CD4-positive, alpha-beta memory T cell (primary cell): ENCODE measurements at places on chromosomes 2 and 18. TPM values are rescaled to one million over a fixed set of nuclear protein-coding genes. Genes with fewer than 3 reads are reported as not detected.

DNA sequence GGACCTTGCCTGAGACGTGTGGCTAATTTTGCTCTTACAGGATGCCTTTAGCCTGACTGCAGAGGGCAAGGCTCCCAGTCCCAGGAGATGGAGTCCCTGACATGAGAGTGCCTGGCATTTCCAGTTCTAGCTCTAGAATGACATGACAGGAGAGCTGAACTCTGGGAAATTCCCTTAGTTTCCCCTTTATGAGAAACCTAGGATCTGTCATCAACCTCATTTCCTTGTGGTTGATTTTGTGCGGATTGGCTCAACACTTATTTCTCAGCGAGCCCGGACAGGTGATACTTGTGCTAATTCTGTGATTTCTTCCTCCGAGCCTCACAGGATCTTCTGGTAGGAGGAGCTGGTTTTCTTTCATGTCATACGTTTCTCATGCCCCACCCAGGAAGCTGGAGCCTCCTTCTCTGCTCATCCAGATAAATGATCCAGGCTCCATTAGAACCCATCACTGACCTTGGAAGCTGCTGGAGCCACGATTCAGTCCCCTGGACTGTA lies at the start of gene IL36G:
Gene IL36G (plus strand): TSS at position 448 of the 498 bp plus-strand sequence. CDS start 633 bp downstream, outside the sequence.
- no peak within 1 kb of the TSS for H3K27ac ChIP-seq
- no peak for DNase-seq
- no peaks in the 10 kb centered on the region for H3K27me3 ChIP-seq
- no peaks in the 10 kb centered on the region for H3K36me3 ChIP-seq
- no peak within 1 kb of the TSS for H3K4me3 ChIP-seq
- H3K4me1 ChIP-seq = peaks cover 11% of the 10 kb centered on the region

MARS2 gene
- 12.1 TPM for total RNA-seq

- no peak overlapping the region for H3K27ac ChIP-seq
- H3K27me3 ChIP-seq = no peaks in the 10 kb centered on the region
- H3K4me3 ChIP-seq = no peak overlapping the region
These were observed 1119.8 kb downstream of the TSN start for GRCh38 chr2:122875091-122875865.

DNA sequence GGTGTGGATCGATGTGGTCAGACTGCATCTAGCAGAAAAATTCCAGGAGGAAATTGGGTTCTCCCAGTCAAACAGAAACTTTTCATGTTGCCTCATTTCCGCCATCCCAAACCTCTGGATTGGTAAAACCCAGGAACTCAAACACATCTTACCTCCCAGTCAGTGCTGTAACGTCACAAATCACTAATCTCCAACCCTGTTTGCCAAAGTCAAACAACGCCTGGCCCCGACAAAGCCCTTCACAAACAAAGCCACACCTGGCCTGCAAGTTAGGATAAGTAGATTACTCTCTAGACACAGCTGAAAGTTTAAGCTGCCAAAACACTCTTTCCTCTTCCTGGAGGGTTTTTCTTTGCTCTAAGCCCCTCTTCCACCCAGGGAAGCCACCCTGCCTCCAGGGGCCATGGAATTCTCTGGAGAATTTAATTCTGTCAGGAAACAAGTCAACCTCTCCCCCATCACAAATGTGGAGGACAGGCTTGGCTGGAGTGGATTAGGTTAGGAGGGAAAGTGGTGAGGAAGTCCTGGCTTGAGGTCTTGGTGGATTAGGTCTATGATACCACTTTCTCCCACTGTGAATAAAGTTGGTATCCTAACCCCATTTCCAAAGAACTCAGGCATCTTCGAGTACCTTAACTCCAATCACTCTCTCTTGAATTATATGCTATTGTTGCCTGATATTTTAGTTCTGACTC lies 86.7 kb downstream of the LYPD6B start:
- H3K27ac ChIP-seq = no peak overlapping the region
- H3K36me3 ChIP-seq = no peaks in the 10 kb centered on the region
- no peak overlapping the region for H3K4me3 ChIP-seq

CTNNA2 gene
- total RNA-seq = not detected

DNA sequence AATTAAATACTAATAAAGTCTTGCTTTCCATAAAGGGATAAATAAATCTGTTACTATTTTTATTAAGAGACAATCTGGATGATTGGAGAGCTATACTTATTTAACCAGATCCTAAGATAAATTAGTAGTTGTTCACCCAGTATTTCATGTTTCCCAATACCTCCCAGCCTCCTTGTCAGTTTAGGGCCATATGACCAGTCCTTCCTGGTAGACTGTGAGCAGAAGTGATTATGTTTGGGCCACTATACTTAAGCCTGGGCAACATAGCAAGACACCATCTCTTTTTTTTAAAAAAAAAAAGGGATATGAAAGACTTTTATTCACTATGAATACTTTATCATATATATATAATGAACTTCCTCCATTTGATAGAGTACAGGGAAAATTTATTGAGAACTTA lies 48.8 kb upstream of the PPM1B start:
- DNase-seq = no peak
- no peaks in the 10 kb centered on the region for H3K36me3 ChIP-seq
- H3K27me3 ChIP-seq = no peaks in the 10 kb centered on the region

- no peaks in the 10 kb centered on the region for H3K27me3 ChIP-seq
- H3K27ac ChIP-seq = no peak overlapping the region
- no peak overlapping the region for H3K4me3 ChIP-seq
- no peaks in the 10 kb centered on the region for H3K36me3 ChIP-seq
- H3K4me1 ChIP-seq = no peaks in the 10 kb centered on the region
- DNase-seq = no peak
These were observed 47.3 kb downstream of the PKP4 start for GRCh38 chr2:158504088-158504487.

GRCh38 chr2:134401081-134401497 lies 147.2 kb downstream of the MGAT5 start:
- H3K36me3 ChIP-seq = peaks cover 8% of the 10 kb centered on the region
- no peak overlapping the region for H3K27ac ChIP-seq
- H3K4me1 ChIP-seq = no peaks in the 10 kb centered on the region
- no peak overlapping the region for H3K4me3 ChIP-seq
- no peaks in the 10 kb centered on the region for H3K27me3 ChIP-seq

DNA sequence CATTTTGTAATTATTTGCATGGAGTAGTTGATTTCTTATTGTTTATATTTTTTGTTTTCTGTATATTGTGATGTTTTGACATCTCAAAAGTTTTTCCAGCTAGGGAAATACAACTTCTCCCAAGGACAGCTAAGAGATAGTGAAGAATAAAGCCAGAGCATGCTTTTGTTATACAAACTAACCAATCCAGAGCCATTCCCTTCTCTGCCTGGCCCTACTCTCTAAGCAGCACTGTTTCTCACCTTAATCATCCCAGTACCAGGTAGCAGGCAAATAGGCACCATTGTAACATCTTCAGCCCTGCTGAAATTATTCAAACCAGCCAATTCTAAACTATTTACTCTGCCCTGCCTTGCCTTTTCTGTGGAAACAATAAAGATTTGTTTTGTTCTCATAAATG lies 1063.4 kb upstream of the CHAC2 start:
- H3K27ac ChIP-seq = no peak overlapping the region
- H3K27me3 ChIP-seq = no peaks in the 10 kb centered on the region
- no peaks in the 10 kb centered on the region for H3K4me1 ChIP-seq
- no peak for DNase-seq
- H3K36me3 ChIP-seq = no peaks in the 10 kb centered on the region
- H3K4me3 ChIP-seq = no peak overlapping the region

DNA sequence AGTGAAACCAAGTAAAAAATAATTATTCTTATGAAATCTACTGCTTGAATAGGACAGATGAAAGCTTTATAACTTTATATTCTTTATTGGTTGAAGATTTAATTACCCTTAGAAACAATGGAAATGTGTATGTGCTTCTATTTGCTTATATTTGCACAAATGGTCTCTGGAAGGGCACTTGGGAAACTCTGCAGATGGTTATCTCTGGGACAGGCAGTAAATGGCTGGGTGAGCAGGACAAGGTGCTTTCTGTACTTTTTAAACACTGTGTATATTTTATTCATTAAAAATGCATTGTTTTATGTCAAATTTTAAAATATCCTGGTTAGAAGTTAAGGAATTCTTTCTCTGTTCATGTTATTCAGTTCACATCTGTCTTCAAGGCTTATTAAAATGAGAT lies 131.1 kb downstream of the LRRTM4 start:
- no peak overlapping the region for H3K4me3 ChIP-seq
- H3K36me3 ChIP-seq = no peaks in the 10 kb centered on the region
- no peak for DNase-seq
- H3K4me1 ChIP-seq = no peaks in the 10 kb centered on the region

GRCh38 chr2:32718752-32719151 lies 90.9 kb downstream of the TTC27 start:
- no peak overlapping the region for H3K27ac ChIP-seq
- no peaks in the 10 kb centered on the region for H3K27me3 ChIP-seq
- no peak for DNase-seq
- H3K4me3 ChIP-seq = no peak overlapping the region
- H3K36me3 ChIP-seq = no peaks in the 10 kb centered on the region
- H3K4me1 ChIP-seq = no peaks in the 10 kb centered on the region

GRCh38 chr18:39870591-39870990 lies 2084.4 kb upstream of the PIK3C3 start:
- no peak overlapping the region for H3K4me3 ChIP-seq
- no peaks in the 10 kb centered on the region for H3K36me3 ChIP-seq

DNA sequence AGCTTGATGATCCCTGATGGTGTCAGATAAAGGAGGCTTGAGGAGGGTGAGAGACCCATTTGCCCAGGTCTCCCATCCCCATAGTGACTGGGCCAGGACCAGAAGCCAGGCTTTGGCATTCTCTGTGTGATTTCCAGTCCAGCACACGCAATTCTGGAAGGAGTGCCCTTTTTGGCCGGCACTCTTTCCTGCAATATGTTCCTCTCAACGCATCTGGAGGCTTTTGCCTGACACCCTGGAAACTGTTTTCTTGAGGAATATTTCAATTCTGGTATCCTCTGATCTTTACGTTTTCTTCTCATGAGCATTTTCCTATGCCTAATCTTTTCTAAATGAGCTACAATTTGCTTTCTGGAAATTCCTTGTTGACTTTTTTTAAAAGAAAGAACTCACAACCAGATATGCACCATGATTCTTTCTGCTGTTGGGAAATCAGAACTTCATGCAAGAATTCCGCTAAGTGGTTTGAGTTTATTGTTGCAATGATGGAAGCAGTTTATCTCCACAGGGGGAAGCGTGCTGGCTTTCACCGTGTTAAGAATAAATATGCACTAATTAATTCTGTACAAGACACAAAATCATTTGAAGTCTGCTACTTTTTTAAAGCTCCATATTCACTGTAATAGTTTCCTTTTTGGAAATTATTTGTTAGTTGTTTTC lies 143.7 kb downstream of the NAPG start:
- no peaks in the 10 kb centered on the region for H3K36me3 ChIP-seq
- DNase-seq = no peak
- no peaks in the 10 kb centered on the region for H3K4me1 ChIP-seq
- H3K27me3 ChIP-seq = no peaks in the 10 kb centered on the region
- no peak overlapping the region for H3K27ac ChIP-seq

- no peaks in the 10 kb centered on the region for H3K36me3 ChIP-seq
- DNase-seq = no peak
- H3K27me3 ChIP-seq = no peaks in the 10 kb centered on the region
- no peaks in the 10 kb centered on the region for H3K4me1 ChIP-seq
- no peak overlapping the region for H3K4me3 ChIP-seq
- H3K27ac ChIP-seq = no peak overlapping the region
These were observed 7.8 kb upstream of the PRKAG3 start for GRCh38 chr2:218839430-218839829.

IMP4 gene
- total RNA-seq = 73.9 TPM

- peak; percentile 73 for DNase-seq
- no peaks in the 10 kb centered on the region for H3K36me3 ChIP-seq
- peak overlapping the region; percentile 51 for H3K27ac ChIP-seq
- H3K27me3 ChIP-seq = no peaks in the 10 kb centered on the region
- peaks cover 10% of the 10 kb centered on the region for H3K4me1 ChIP-seq
These were observed 106.1 kb upstream of the ALKAL2 start for GRCh38 chr2:393711-394696.

CNGA3 gene
- not detected for total RNA-seq

CD226 gene
- total RNA-seq = 94.6 TPM

CRYGB gene
- total RNA-seq = not detected

DNA sequence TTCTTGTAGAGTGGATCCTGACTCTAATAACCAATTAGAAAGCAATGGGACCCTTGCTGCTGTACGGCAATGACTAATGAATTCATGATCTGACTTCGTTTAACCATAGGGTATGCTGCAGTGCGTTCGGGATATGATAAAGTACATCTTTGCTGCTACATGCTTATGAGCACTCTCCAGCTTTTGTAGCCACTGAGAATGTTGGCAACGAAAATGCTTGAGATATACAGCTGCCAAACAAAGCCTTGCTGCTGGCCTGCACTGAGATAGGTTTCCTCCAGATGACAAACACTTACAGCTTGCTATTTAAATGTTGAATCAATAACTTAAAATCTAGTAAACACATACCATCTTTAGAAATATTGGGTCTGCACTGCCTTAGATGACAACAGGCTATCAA lies 372.4 kb upstream of the SLC8A1 start:
- H3K36me3 ChIP-seq = no peaks in the 10 kb centered on the region
- H3K27ac ChIP-seq = no peak overlapping the region
- H3K27me3 ChIP-seq = no peaks in the 10 kb centered on the region
- no peak for DNase-seq

DNA sequence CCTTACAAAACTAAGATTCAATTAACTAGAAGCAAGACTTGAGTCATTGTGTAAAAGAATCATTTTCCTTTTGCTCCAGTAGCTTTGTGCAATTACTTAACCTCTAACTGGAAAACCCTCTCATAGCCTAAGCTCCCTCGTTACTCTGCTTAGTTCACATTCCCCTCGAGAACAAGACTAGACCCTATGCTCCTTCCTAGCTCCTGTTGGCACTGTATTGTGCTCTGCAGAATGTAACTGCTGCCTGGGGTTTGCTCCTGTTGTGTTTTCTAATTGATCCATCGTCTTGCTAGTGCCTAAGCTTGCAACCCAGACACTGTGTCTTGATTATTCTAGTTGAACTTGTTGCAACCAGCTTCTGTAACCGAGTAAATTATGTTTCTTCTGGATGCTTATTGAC lies 347.0 kb downstream of the ZNF804A start:
- H3K27me3 ChIP-seq = no peaks in the 10 kb centered on the region
- no peaks in the 10 kb centered on the region for H3K36me3 ChIP-seq
- no peak overlapping the region for H3K4me3 ChIP-seq
- H3K27ac ChIP-seq = no peak overlapping the region

DNA sequence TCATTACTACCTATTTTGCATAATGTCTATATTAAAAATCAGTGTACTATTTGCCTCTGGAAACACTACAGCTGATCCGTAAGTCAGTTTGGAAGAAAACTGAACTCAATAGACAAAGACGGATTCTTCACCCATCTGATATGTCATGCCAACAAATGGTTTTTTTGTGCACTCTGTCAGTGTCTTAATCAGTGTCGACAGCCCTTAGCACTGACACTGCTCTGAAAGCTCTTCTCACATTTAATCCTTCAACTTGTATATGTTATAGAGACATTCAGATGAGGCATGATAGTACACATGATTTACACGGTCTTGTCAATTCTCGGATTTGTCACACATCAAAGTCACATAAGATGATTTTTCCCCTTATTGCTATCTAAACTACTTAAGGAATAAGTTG lies 347.5 kb upstream of the GALNT5 start:
- H3K4me3 ChIP-seq = no peak overlapping the region
- no peaks in the 10 kb centered on the region for H3K27me3 ChIP-seq
- no peak for DNase-seq
- H3K27ac ChIP-seq = no peak overlapping the region
